ENCODE measurements at places on chromosomes 3 and 15.

GRCh38 chr15:69749797-69750196, 297.2 kb downstream of the RPLP1 start:
- no peak for DNase-seq

- no peak for DNase-seq
Observed at GRCh38 chr15:52004806-52005205, 14.2 kb upstream of the MAPK6 start.

- peak; percentile 80 for DNase-seq
Observed at GRCh38 chr3:73580343-73580742, 44.4 kb downstream of the PDZRN3 start.

DNA sequence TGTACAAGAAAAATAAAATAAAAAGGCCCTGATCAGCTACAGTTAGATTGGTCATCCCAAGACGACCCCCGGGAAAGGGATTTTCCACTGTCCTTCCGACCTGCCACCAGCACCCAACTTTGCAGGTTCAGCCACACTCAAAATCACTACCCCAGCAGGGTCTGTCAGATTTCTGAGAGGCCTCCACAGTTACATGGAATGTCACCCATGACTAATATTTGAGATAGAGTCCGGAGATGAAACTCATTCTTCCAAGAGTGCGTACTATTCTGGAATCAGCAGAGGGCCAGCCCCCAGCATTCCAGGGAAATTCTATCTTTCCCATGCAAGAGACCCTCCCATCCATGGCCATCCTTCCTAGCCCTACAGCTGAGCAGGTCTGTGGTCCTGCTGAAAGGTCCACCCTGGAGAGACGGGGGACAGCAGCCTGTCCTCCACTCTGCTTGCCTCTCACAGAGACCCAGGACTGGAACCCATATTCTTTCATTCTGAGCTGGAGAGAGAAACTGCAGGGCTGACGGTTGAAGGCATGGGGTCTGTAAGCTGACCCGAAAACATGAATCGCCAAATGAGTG, 5.8 kb downstream of the LIPC start:
- no peak for DNase-seq

- DNase-seq, result no peak
Observed at GRCh38 chr3:32557640-32558352, 12.9 kb downstream of the DYNC1LI1 start.

GRCh38 chr3:101509281-101509680, 3.7 kb downstream of the SENP7 start:
- no peak for DNase-seq

DNA sequence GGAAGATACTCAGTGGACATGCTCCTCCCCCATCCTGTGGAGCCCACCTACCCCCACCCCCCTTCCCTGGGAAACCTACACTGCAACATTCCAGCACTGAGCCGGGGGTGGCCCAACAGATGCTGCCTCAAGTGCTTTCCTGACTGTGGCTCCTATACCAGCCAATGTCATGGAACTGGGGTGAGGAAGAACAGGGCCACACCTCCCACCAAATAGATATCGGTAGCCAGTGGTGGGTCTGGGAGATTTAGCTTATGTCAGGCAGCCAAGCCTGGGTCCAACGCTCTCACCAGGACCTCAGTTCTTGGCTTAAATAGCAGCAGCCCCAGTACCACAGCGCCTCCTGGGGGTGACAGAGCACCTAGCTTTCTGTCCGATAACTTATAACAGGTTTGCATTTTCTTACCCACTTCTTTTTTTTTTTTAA, 30.3 kb downstream of the CDC25A start:
- peak; percentile 71 for DNase-seq

- peak; percentile 64 for DNase-seq
Observed at GRCh38 chr3:170470063-170471016, 51.7 kb downstream of the CLDN11 start.

DNA sequence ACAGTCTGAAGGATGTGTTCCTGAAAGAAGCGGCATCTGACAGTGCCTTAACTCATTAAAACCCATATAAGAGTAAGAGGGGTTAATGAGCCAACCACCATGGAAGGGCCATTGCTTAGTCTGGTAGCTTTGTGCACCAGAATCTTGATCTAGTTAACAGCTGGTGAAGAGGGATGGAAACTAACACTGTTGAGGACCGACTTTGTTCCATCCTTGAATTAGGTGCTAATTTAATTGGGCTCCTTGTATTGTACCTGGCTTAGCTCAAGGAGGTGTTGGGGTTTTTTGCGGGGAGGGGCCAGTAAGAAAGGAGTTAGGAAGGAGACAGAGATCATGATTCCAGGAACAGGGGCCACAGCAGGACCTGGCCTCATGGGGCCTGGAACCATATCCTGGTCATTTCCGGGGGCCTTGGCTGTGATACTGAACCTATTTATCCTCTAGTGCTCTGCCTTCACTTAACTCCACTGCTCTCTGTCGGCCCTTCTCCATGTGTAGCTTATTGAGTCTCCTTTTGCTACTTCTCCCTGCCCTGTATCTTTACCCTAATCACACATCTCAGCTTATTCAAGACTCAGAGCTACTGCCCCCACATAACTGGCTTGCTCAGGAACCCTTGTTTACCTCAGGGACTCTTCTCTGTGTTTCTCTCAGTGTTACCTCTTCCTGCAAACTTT, 93.0 kb downstream of the RPL22L1 start:
- no peak for DNase-seq

- DNase-seq, result no peak
Observed at GRCh38 chr3:111963424-111963823, 15.4 kb upstream of the ABHD10 start.

- DNase-seq, result peak; percentile 89
Observed at GRCh38 chr15:93929375-93930094, 301.8 kb upstream of the MCTP2 start.

GRCh38 chr15:41949401-41950126, 22.8 kb downstream of the EHD4 start:
- DNase-seq, result no peak

- DNase-seq, result no peak
Observed at GRCh38 chr3:5376761-5377160, 189.3 kb downstream of the EDEM1 start.

Data from tongue (tissue), 3 donors.